ENCODE measurements at places on chromosomes 12 and 14.

DNA sequence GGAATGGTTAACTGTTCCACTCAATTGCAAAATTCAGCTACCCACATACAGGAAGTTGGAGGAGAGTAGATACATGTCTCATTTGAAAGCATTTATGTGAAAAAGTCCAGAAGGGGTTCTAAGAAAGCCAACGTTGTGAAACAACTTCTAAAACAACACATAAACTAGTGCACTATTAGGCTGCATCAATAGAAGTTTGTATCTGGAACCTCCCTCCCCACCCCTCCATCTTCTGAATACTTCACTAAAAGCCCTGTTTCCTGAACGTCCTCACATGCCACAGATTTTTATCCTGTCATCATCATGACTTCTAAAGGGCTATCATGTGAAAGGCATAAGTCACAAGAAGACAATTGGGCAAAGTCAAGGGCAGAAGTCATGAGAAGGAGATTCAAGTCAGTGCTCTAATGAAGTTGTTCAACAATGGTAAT lies 5.5 kb downstream of the KRT79 start:
- no peak for DNase-seq

- DNase-seq, result no peak
Measured at GRCh38 chr12:47281667-47282171, 202.0 kb upstream of the AMIGO2 start.

GRCh38 chr14:25050269-25051150 lies 563 bp upstream of the STXBP6 start:
- no peak for DNase-seq

DNA sequence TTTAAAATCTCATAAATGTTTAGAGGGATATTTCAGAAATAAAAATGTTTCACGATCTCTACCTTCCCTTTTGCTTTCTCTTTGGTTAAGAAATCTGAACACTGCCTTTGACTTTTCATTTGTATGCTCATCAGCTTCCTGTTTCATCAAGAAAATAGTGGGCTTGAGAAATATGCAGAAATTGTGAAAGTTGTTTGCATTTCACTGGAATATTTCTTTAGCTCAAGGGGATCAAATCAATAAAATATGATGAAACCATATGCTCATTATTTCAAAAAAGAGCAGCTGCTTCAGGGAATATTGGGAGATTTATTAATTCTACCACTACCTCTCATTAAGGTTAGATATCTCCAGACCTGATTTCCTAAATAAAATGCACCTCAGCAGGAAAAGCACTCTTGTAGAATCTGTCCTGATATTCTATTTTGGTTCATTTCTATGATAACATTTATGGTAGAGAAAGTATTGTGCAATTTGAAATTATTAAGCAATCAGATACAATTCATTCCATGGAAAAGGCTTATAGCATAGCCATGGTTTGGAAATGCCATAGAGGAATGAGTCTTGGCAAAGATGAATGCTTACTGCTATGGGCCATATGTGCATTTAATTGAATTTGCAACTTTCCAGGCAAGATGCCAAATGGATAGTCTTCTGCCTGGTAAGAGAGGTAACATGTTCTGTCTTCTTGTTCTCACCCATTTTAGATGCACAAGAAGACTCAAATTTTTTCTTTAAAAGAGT lies 212.6 kb upstream of the SLC16A7 start:
- no peak for DNase-seq

- DNase-seq, result no peak
Measured at GRCh38 chr14:39459795-39460478, 27.7 kb upstream of the FBXO33 start.

DNA sequence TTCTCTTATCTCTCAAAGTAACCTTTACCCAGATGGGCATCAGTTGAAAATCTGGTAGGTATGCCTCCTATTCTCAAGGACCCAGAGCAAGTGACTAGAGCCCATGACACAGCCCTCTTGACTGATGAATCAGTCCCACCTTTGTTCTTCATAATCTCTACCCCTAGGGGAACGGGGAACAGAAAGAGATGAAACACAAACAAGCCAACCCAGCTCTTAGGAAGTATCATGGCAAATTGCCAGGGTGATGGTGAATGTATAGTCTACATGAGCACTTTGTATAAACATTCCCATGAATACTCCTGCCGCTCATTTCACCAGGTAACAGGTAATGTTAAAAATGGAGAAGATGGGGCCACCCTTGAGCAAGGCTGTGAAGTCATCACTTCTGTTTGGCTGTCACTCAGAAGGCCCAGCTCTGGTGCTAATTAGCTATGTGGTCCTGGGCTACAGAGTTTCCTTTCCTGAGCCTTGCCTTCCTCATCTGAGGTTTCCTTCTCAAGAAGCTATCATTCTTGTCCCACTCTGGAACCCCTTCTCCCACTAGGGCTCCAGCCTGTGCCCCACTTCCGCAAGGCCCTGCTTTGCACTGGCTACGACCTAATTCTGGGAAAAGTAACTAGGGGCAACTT lies 161.7 kb downstream of the ANO2 start:
- DNase-seq, result no peak

DNA sequence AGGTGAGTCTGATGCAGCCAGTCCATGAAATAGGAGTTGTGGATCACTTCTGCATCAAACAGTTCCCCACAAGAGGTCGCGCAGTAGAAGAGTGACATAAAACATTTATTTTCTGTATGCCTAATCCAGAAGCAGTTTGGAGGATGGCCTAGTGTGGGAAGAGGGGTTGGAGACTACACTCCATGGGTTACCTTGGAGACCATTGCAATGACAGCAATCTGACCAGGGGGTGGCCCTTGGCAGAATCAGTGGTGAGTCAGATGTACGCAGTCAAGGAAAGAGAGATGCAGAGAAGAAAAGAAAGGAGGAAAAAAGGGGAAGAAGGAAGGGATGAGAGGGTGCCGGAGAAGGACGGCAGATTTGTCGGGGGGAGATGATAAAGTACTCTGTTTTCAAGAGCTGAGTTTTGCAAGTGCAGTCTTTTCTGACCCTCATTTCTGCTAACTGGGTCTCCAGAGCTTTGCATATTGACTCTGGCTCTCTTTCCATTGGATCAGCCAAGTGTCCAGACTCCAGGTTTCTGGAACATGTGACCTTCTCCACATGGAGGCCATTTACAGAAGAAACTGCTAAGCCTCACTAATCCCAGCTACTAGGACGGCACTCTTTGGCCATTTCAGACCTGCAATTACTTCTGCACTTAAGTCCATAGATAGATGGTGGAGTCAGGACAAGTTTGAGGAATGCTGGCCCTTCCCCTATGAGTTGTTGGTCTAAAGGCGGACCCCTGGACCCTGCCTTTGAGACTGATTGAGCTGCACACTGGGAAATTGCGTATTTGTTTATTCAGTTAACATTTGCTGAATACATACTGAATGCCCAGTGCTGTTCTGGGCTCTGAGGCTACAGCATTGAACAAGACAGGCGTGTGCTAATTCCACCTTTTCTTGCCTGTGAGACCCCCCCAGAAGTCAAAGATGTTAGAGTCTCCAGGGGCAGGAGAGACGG lies 424.2 kb downstream of the BCL11B start:
- no peak for DNase-seq

GRCh38 chr14:69153873-69154270 lies 953 bp upstream of the DCAF5 start:
- no peak for DNase-seq

GRCh38 chr14:104885973-104886689 lies 21.1 kb downstream of the CEP170B start:
- peak; percentile 18 for DNase-seq

Measured in omental fat pad (tissue), 4 donors.